Foreskin melanocyte (primary cell): ENCODE measurements at places on chromosomes 6 and 20.

GRCh38 chr6:11609324-11610071, 71.9 kb downstream of the TMEM170B start:
- no peak for DNase-seq

DNA sequence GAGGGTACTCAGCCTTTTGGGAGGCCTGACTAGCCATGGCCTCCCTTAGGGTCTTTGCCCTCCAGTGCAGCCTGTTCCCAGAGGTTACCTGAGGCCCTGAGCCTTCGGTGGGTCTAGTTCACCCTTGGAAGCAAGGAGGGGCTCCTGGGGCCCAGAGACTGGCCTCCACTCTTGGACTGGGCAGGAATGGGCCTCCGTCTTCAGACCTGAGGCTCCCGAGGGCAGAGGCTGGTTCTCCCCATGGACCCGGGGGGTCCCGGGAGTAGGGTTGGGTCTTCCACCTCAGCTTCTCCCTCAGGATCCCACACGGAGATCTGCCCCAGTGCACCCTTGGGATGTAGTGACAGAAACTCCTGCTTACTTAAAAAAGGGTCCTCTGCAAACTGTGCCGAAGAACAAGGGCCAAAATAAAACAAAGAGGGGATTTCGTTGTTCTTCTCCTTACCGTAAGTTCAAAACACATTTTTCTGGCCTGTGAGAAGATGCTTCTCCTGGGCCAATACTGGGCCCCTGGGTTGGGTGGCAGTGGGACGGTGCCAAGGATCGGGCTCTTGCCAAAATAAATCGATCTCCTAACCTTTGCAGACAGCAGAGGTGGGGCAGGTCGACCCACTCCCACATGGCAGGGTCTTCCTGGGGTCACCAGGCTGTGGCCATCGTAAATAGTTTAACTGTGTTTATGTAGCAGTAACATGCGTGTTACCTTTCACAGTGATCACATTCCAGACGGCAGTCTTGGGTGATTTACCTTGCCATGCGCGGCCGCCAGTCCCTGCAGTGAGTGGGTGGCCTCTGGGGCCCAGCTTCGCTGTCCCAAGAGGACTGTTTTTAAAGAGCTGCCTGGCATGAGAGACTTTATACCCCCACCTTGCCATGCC, 151.8 kb downstream of the VEGFA start:
- DNase-seq = no peak

DNA sequence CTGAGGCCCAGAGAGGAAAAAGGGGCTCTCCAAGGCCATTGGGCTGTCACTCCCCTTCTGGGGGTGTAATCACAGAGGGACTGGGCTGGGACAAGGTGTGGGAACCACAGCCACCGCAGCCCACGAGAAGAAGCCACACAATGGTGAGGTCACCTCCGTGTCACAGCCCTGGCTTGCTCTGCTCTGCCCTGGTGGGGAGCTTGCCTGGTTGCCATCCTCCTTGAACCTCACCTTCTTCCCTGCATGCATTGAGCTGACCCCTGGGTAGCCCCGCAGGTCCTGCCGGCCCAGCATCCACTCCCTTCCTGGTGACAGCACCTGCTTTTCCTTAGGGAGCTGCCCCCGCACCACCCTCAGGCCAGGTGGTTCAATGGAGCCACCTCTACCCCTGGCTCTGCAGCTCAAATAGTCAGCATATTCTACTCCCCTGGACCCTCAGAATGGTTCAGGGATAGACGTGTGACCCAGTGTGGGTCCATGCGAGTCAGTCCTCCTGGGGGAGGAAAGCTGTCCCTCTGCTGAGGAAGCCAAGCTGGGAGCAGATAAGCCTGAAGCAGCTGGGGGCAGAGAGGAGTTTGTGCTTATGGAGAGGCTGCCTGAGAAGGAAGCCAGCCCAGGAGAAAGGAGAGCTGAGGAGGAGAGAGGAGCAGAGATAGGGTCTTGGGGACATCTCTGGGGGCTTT, 21.3 kb downstream of the RBM38 start:
- DNase-seq = no peak

DNA sequence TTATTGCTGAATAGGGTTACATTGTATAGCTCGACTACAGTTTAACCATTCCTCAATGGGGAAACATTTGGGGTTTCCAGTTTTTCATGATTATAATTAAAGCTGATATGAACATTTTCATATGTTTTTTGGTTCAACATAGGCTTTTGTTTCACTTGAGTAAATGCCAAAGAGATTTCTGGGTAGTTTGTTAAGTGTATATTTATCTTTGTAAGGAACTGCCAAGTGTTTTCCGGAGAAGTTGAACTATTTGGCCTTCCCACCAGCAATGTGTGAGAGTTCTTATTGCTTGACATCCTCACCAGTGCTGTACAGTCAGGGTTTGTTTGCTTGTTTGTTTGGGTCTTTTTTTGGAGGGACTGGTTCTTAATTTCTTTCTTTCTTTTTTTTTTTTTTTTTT, 83.7 kb upstream of the RALY start:
- peak; percentile 24 for DNase-seq

- no peak for DNase-seq
These were observed 177.4 kb upstream of the THEMIS start for GRCh38 chr6:128078276-128078675.

DNA sequence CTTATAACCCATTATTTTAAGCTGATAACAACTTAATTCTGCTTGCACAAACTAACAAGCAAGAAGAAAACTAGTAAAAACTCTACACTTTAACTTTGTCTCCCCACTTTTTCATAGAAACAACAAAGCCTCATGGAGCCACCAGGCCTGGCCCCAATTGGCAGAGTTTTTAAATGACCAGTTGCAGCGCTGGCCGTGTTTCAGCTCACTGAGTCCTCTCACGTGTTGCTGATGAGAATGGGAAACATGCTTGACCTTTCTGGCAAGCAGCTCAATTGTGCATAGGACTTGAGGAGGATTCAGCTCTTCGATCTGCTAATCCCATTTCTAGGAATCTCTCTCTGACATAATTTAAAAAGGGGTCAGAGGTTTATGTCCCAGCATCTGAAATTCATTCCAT, 24.5 kb upstream of the GRM4 start:
- no peak for DNase-seq

GRCh38 chr20:4813076-4813862, 91.6 kb downstream of the PRND start:
- no peak for DNase-seq

GRCh38 chr20:32580970-32581838, 3.9 kb downstream of the NOL4L start:
- DNase-seq = no peak
